Camera-type eye (tissue), 1 donor: ENCODE measurements at places on chromosomes 7 and 10. TPM values are rescaled to one million over a fixed set of nuclear protein-coding genes. Genes with fewer than 3 reads are reported as not detected.

Gene SPDYE2
- total RNA-seq = 0.27 TPM

Gene DRGX
- 1.3 TPM for total RNA-seq

Gene HOXA1
- total RNA-seq = 0.44 TPM

Gene SVOPL
- total RNA-seq = 0.99 TPM

Gene ATG9B
- 1.9 TPM for total RNA-seq

Gene PRSS58
- total RNA-seq = not detected

Gene EIF5AL1
- total RNA-seq = 0.11 TPM
